Muscle of leg (tissue), 16 donors: ENCODE measurements at places on chromosomes 16 and 17. TPM values are rescaled to one million over a fixed set of nuclear protein-coding genes. Genes with fewer than 3 reads are reported as not detected.
A peak's percentile ranks its signal among the peaks of the same experiment; 100 is the strongest.

The KLHL10 gene
- polyA plus RNA-seq = 0.51 TPM

The EFNB3 gene
- 4.0 TPM for polyA plus RNA-seq

GRCh38 chr16:74637742-74638453 is 28.8 kb downstream of the RFWD3 start:
- no peak for DNase-seq

- peak; percentile 76 for DNase-seq
These were observed 3.1 kb downstream of the MAF start for GRCh38 chr16:79597277-79598062.

DNA sequence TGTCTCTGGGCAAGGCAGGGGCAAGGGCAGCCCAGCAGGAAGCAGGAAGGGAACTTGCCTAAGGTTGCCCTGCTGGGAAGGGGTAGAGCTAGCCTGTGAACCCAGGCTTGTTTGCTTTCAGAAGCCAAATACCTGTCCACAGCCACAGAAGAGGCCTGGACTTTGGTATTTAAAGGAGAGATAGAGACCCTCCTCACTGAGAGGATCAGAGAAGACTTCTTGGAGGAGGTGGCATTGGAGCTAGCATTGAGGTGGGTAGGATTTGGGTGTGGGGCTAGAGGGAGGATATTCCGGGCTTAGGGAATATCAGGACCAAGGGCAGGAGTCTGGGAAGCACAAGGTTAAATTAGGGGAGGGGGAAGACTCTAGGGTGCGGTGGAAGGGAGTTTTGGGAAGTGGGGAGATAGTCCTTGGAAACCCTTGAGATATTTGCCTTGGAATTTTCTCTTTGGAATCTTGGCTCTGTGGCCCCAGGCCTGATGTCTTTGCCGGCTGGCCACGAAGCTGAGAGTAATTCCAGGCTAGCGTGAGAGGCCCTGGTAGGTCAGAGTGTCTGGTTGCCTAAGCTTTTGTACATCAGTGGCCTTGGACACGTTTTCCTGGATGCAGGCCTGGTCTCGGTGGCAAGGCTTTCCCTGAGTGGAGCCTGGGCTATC is 13.1 kb upstream of the ETV4 start:
- peak; percentile 83 for DNase-seq

GRCh38 chr17:78173097-78173715 is 4.8 kb downstream of the SYNGR2 start:
- DNase-seq = no peak
